T-helper 2 cell (primary cell): ENCODE measurements at places on chromosomes 6 and 20.

DNA sequence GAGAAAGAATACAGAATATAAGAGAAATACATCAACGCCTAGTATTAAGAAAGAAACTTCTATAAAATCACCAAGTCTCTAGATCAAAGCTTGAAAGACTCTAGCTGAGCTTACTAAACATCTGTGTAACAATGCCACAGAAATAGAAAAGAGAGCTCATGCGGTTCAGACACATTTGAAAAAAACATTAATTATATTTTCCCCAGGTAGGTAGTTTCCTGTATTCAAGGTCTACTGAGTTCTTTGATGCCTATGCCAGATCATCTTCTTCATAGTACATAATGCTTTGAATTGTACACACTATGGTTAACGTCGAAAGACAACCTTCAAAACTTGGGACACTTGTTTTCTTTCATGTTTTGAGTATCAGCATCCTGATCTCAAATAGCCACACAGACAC, 11.3 kb downstream of the MOXD1 start:
- no peak for DNase-seq

DNA sequence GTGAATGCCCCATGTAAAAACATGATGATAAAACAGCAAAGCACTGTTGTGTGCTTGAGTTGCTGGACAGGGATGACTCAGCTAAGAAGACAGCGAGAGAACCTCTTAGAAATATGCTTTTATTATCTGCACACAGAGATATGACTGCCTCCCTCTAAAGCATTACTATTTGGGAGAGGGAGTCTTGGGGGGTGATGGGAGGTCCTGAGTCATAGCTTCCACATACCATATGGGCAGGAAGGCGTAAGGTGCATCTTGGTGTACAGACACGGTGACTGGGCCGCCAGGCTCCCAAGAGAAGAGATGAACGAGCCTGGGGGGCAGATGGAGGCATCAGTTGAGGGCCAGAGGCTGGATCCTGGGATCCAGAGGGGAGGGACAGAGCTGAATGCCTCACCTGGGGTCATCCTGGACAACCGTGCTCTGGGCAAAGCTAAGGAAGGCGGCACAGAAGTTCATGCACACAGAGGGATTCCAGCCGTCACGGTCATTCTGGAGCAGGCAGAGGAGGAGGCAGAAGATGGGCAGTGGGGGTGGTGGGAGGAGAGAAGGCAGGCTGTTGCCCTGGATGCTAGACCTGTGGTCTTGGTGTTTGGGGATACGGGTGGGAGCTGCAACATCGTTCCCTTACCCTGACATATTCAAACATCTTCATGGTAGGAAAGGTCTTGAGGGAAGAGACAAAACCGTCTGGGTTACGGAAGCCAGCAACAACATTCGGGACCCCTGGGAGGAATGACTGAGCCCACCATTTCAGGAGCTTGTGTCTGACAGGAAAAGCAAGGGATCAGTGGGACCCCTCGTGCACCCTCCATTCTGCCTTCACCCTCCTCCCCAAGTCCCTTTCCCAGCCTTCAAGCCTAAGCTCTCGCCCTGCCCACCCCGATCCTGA, 2.0 kb downstream of the DXO start:
- DNase-seq = no peak

DNA sequence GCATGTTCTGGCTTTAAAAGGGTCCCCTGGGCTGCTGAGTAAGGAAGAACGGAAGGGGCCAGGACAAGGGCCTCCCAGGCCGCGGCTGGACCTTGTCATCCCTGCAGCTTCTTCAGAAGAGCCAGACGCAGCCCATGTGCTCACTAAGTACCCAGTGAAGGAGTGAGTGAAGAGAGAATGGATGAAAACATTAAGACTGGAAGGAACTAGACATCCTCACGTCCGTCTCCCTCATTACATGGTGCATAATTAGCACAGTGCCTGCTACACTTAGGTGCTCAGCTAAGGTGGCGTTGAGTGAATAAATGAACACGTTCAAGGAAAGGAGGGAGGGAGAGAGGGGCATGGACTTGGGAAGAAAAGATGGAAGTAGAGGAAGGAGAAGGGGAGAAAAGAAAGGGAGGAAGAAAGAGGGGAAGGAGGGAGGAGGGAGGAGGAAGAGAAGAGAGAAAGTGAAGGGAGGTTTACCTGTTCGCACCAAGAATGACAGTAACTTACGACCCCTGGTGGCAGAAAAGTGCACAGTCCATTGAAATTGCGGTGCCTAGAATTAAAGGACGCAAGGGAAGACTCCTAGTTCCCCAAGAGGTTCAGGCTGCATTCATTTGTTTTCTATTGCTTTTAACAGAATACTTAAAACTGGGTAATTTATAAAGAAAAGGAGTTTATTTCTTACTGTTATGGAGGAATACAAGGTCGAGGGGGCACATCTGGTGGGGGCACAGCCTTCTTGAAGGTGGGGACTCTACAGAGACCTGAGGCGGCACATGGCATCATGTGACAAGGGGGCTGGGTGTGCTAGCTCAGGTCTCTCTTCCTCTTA, 8.0 kb downstream of the TP53RK start:
- DNase-seq = peak; percentile 48

GRCh38 chr20:44678242-44678641, 26.7 kb upstream of the ADA start:
- DNase-seq = no peak

GRCh38 chr6:147207351-147207750, 3.1 kb downstream of the STXBP5 start:
- DNase-seq = no peak

GRCh38 chr20:40329321-40329720, 359.7 kb downstream of the MAFB start:
- DNase-seq = no peak

DNA sequence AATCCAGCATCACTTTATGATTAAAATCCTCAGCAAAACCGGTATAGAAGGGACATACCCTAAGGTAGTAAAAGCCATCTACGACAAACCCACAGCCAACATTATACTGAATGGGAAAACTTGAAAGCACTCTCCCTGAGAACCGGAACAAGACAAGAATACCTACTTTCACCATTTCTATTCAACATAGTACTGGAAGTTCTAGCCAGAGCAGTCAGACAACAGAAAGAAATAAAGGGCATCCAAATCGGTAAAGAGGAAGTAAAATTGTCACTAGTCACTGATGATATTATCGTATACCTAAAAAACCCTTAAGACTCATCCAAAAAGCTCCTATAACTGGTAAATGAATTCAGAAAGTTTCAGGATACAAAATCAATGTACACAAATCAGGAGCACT, 33.3 kb downstream of the BLOC1S5 start:
- no peak for DNase-seq

- no peak for DNase-seq
Observed at GRCh38 chr20:48006036-48006833, 221.0 kb upstream of the SULF2 start.

GRCh38 chr6:166862978-166863530, 93.3 kb downstream of the RNASET2 start:
- DNase-seq = no peak

- no peak for DNase-seq
Observed at GRCh38 chr6:44128020-44128917, 915 bp downstream of the TMEM63B start.

GRCh38 chr6:99341862-99342455, 7.5 kb downstream of the FAXC start:
- DNase-seq = no peak

DNA sequence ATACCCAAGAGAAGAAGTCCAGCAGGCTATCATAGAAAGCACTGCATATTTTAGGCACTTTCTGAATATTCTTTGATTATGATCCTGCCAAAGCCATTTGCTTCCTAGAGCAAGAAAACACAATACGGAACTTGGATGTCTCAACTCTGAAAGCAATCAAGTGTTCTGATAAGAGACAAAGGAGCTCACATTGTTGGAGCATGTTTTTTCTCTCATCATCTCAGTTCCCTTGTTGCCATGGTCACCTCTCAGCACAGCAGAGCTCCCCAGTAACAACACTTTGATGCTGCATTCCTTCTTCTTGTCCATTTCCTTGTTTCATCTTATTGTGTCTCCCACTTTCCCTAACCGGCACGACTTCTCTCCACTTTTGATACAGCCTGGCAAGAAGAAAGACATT, 168.7 kb upstream of the FUT9 start:
- no peak for DNase-seq

- DNase-seq = no peak
Observed at GRCh38 chr6:156686301-156686994, 90.7 kb upstream of the ARID1B start.

DNA sequence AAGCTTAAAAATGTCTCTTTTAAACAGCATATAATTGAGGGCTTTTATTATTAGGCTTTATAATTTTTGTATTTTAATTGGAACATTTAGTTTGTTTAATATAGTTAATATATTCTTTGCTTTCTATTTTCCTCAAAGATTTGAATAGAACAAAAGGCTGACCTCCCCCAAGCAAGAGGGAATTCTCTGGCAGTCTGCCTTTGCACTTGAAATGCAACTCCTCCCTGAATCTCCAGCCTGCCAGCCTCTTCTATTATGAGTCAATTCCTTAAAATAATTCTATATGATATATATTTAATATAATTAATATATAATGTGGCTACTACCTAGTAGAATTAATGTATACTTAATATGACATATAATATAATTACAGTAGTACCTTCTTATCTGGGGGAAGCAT, 69.2 kb downstream of the PTPRA start:
- DNase-seq = no peak

DNA sequence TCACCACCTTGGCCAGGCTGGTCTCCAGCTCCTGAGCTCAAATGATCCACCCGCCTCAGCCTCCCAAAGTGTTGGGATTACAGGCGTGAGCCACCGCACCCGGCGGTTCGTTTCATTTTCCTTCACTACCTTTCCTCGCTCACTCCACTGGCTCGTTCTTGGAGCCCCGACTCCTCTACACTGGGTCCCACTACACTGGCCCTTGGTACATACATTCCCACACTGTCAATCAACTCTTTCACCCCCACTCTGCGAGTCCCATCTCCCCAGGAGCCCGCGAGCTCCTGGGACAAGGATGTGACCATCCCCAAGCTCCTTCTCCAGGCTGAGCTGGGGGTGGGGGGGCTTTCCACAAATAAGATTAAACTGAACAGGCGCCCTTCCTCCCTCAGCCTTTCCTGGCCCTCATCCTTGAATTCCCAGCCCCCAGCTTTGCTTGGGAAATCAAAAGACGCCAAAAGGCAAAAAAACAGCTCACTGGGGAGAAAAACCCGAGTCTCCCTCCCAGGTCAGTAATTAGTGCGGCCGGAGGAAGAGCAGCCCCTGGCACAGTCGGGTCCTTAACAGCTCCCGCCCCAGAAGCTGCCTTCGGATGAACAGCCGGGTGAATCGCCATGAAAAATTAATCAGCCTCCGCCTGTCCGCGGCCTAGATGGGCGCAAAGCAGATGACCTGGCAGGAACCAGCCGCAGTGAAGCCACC, 42.8 kb upstream of the LY86 start:
- no peak for DNase-seq

DNA sequence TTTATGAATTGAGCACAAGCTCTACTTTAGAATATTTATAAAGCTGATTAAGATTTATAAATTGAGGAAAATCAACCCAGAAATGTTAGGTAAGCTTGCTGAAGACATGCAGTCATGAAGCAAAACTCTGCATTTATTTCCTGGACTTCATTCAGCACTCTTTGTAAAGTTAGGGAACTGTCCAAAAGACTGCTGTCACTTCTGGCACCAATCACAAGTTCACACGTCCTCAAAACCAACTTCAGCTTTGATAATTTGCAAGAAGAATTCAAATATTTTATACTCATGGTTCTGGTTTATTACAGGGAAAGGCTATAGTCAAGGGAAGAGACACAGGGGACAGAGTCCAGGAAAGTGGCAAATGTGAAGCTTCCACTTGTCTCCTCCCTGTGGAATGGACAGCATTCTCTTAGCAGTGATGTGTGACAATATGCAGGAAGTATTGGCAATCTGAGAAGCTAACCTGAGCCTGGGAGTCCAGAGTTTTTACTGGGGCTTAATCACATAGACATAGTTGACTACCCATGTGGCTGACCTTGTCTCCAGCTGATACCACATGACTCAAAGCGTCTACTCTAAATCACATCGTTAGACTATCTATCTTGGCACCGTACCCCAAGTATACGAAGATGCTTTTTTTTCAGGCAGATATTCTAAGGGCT, 85.4 kb downstream of the PPP1R14C start:
- DNase-seq = no peak
